ENCODE measurements at places on chromosomes 16 and 17.
A peak's percentile ranks its signal among the peaks of the same experiment; 100 is the strongest.

- peak; percentile 8 for DNase-seq
Measured at GRCh38 chr17:73393962-73394361, 82.2 kb upstream of the CDC42EP4 start.

DNA sequence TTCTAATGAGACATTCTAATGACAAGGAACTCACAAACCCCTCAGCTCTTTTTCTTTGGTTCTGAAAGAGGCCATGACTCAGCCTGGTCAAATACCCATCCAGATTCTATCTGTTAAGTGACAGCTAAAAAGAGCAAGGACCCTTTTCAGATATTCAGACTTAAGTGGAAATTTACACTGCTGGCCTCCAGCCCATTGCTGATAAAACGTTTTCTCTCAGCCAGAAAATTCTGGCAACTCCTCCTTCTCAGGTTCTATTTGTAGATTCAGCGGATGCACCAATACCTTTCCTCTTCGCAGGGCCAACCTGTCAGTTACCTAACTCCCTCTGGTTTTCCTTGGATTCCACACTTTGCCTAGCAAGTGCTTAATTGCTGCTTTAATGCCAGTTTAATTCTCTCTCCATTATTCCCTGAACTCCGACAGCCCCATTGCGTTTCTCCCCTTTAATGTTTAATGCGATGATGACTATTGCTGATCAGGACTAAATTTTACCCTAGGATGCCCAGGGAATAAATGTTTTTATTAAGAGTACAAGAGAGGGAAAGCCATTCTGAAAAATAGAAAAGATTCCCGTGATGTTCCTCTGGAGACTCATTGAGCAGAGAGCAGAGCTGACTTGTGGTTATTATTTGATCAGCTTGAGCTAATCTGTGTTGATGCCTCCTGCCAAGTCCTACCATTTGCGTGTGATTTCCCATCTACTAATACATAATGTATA is 35.9 kb upstream of the TOM1L1 start:
- no peak for DNase-seq

DNA sequence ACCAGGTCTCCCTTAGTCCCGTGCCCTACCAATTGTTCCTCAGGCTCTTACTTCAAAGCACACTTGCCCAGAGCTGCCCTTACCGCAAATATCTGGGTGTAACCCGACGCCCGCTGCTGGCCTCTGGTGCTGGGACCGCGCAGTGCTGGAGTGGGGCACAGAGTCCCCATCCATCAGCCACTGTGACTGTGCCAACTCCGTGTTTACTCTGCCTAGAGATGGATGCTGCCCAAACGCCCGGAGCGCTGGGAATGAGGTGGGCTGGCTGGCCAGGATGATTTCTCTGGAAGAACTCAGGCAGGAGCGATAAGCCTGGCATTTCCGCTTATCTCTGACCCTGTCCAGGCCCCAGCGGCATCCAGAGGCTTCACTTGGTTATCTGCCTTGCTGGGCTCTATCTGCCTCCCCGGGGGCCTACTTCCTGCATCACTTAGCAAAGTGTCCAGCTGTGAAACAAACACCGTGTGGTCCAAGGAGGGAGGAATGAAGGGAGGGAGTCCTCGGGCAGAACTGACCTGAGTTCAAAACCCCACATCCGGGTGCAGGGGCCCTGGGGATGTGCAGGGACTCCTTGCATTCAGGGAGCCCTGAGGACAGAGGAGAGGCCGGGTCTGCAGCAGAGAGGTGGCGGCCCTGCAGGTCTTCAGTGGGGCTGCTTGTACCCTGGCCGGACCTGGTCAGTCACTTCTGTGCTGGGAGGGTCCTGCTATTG is 9.4 kb upstream of the MYLK3 start:
- no peak for DNase-seq

GRCh38 chr17:64209356-64209941 is 53.6 kb downstream of the TEX2 start:
- no peak for DNase-seq

DNA sequence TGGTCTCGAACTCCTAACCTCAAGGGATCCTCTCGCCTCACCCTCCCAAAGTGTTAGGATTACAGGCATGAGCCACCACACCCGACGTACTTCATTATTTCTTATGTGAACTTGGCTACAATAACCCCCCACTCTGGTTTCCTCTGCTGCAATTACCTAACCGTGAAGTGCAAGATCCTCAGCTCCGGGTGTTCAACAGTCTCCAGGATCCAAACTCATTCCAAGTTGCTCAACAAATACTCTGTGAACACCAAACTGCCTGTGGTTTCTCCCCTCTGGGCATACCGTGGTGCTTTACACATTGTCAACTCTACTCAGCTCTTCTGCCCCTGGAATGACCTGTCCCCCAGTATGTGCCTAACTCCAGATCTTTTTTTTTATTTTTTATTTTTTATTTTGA is 6.8 kb upstream of the SULT1A1 start:
- DNase-seq, result no peak

DNA sequence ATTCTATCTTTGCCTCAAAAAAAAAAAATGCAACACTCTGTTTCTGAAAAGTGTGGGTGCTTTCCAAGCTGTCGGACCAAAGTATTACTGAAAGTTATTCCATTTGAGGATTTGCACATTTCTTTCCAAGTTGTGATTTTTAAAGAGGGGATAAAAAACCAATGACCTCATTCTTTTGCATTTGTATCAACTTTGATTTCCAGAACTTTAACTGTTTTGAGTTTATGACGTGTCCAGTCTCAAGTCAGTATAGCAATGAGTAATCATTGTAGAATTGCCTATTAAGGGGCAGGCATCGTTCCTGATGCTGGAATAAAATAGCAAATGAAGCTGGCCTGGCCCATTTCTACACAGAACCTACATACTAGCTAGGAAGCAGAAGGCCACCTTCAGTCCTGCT is 229.6 kb upstream of the RBFOX1 start:
- DNase-seq, result no peak

- DNase-seq, result no peak
Measured at GRCh38 chr17:48901241-48901640, 7.0 kb upstream of the UBE2Z start.

- DNase-seq, result no peak
Measured at GRCh38 chr16:24645739-24646645, 83.5 kb upstream of the TNRC6A start.

DNA sequence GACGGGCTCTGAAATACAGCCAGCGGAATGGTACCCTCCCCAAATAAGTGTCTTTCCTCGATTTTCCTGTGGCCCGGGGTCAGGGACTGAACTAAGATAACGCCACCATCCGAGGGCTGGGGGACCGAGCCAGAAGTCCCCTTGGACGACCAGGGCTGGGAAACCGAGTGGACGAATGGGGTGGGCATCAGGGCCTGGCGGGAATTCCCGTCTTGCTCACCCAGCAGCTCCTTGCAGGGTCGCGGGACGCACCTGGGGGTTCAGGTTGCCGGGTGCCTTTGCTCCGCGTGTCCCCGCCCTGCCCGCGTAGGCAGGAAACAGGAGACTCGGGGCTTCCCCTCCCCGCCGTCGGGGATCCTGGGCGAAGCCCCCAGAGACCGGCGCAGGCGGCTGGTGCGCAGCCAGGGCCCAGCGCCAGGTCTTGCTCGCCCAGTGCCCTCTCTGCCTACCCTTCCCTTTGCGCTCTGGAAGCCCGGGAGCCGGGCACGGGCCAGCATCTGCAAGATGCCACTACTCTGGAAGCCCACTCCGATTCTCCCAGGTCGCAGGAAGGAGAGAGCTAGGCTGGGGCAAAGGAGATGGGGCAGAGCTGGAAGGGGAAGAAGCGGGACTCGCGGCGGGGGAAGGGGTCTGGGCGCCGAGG is 665 bp upstream of the GRIN2C start:
- DNase-seq, result no peak

- no peak for DNase-seq
Measured at GRCh38 chr17:78905116-78905515, 2.1 kb upstream of the CEP295NL start.

DNA sequence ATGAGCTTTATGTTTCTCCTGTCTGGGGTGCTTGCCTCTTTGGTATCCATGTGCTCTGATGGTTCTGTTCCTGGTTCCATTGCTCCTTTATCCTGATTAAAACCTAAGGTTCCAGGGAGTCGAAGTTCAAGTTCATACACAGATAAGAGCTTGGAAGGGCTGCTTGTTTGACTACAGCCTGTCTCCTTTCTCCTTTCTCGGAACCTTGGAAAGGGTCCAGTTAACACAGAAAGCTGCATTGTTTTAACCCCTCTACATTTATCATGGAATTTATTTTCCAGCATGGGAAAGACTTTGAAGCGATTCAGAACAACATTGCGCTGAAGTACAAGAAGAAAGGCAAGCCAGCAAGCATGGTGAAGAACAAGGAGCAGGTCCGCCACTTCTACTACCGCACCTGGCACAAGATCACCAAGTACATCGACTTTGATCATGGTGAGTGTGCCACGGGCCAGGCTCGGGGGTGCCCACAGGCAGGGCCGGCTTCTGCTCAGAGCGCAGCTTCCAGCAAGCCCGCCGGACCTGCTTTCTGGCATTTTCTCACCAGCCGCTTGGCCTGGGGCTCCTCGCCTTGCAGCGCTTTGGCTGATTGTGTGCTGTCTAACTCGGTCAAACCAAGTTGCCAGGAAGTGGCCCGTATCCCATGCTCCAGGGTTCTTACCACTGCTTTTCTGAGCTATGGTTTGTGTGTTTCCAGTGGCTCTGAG is 19.9 kb downstream of the CRAMP1 start:
- no peak for DNase-seq

- DNase-seq, result peak; percentile 3
Measured at GRCh38 chr16:48682971-48683370, 73.0 kb upstream of the N4BP1 start.

DNA sequence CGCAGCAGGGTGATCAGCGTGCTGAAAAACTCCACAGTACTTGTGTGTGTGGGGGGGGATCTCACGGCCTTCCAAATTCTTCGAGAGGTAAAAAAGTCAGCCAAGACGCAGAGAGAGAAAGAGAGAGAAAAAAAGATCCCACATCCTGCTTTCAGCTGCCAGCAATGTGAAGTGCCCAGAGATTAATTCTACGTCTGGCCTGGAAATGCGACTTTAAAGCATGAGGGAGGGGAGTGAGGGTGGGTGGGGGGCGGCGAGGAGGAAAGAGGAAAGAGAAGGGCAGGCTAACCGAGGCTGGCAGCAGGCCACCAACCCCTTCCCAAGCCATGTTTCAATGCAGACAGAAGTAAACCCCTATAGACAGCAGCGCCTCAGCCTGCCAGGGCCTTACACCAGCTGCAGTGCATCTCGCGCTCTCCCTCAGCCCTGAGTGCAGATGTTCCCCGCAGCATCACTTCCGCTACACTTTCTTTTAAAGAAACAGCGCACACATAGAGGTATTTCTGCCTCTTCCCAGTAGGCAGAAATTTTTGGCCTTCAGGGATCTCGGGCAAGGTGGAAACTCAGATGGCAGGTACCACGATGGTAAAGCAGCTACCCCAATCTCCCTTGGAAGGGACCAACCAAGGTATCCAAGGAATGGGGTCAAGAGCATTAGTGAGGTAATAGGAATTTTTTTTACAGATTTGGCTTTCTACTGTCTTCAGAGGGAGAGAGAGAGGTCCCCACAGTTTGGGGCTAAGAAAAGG is 87.8 kb downstream of the SMG6 start:
- DNase-seq, result peak; percentile 64

GRCh38 chr16:68091380-68092261 is 6.5 kb downstream of the NFATC3 start:
- DNase-seq, result no peak

DNA sequence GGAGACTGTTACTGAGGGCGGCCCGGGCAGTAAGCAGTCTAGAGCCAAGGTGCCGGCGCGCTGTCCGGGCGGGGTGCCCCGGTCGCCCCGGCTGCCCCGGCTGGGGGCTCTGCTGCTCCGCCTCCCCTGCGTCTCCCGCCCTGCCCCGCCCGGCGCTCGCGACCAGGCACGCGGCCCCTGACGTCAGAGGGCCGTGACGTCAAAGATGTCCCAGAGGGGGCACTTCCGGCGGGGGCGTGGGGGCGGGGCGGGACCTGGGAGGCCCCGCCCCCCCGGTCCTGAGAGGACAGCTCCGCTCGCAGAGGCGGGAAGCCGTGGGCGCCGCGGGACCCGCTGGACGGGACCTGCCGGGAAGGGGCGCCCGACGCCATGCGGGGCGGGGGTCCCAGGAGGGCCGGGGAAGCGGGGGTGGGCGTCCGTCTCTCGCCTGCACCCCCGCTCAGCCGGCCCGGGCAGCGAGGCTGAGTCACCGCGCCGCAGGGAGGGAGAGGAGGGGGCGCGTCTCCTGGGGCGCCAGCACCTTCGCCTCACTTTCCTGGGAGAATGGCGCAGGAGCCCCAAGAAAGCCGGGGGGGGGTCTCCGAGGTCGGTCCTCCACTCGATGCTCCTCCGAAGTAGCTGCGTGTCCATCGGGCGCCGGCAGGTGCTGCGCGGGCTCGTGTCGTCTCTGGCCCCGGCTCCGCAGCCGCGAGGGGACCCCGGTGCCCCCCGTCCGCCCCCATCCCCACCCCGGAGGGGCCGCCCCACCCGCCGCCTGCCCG is 4.4 kb upstream of the HIC1 start:
- peak; percentile 48 for DNase-seq

- DNase-seq, result no peak
Measured at GRCh38 chr17:62870030-62870541, 62.0 kb upstream of the MARCHF10 start.

DNA sequence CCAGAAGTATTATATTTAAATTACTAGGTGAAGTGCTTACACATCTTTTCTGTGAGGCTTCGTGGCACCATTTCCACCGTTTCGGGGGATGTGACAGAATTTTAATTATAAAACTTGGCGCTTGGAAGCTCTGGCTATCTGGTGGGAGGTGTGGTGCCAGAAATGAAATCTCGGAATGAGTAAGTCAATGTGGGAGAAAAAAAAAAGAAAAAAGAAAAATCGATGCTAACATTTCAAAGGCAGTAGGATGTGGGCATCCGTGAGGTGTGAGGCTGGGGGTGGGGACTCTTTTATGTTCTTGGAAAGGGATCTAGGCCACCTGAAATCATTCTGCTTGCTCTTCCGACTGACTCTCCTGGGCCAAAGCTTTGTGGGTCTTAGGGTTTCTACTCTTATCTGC is 21.9 kb downstream of the CPPED1 start:
- DNase-seq, result peak; percentile 56

- no peak for DNase-seq
Measured at GRCh38 chr17:42969001-42969581, 4.8 kb upstream of the AARSD1 start.

DNA sequence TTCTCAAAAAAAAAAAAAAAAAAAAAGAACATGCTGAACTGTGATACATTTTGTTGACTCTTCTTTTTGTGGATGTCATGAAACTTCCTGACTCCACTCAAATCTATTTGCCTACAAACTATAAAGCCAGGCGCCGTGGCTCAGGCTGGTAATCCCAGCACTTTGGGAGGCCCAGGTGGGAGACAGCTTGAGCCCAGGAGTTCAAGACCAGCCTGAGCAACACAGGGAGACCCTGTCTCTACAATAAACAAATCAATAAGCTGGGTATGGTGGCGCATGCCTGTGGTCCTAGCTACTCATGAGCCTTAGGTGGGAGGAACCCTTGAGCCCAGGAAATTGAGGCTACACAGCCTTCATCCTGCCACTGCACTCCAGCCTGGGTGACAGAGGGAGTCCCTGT is 1.5 kb upstream of the NT5C start:
- DNase-seq, result no peak
